ENCODE measurements at places on chromosomes 13 and 19.

GRCh38 chr19:45170146-45171106, 7.6 kb downstream of the TRAPPC6A start:
- no peak for DNase-seq

DNA sequence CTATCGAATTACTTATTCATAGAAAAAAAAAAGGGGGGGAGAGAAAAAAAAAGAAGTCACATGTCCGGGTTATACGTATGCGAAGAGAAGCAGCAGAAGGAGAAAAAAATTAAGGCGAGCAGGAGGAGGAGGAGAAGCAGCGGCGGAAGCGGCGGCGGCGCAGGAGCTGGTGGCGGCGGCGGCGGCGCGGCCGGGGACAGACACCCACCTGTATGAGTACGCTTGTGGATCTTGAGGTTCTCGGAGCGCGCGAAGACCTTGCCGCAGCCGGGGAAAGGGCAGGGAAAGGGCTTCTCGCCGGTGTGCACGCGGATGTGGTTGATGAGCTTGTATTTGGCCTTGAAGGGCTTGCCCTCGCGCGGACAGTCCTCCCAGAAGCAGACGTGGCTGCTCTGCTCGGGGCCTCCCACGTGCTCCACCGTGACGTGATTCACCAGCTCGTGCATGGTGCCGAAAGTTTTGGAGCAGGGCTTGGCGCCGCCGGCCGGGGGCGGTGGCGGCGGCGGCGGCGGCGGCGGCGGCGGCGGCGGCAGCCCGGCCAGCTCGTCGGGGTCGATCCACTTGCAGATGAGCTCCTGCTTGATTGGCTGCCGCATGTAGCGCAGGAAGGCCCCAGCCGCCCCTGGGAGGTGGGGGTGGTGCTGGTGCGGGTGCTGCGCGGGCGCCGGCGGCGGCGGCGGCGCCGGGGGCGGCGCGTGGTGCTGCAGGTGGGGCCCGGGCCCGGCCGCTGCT, 1.5 kb downstream of the ZIC5 start:
- peak; percentile 36 for DNase-seq

DNA sequence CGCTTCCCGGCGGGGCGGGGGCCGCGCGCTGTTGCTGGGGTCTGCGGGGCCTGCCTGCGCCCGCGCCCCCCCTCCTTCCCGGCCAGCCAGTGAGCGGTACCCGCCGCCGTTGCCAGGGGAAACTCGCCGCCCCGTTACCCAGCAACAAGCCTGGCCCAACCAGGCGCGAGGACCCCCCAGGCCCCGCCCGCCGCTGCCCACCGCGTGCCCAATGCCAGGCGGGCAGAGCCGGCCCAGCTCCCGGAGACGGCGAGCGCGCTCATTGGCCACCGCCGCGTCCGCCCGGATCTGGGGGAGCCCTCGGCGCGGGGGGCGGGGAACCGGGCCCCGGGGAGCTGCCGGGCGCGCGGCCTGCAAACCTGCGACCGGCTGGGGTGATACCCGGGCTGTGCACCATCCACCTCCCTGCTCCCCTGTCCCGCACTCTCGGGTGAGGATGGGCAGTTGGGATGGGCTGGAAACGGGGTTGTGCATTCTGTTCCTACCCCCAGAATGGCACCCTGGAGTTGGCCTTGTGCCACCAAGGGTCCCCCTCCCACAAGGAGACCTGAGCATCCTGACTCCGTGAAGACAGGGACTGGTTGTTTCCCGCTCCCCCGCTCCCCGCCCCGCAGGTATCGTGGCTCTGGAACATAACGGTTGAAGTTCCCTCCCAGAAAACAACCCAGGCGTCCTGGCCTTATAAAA, 8.8 kb upstream of the BBC3 start:
- peak; percentile 72 for DNase-seq

DNA sequence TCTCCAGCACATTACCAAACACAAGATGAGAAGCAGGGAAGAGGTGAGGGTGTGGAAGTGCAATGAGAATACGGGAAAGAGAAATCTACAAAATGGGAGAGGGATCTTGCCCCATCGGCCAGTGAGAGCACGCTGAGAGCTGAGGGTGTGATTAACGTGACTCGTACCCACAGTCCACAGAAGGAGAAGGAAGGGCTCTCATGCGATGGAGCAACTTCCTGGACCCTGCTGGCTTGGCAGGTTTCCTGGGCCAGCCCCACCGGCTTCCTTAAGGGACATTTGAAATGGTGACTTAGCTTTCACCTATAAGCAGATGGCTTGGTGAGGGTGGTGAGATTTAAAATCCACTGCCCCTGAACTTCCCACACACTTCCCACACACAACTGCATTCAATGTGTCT, 740.1 kb downstream of the UQCRFS1 start:
- DNase-seq, result no peak

DNA sequence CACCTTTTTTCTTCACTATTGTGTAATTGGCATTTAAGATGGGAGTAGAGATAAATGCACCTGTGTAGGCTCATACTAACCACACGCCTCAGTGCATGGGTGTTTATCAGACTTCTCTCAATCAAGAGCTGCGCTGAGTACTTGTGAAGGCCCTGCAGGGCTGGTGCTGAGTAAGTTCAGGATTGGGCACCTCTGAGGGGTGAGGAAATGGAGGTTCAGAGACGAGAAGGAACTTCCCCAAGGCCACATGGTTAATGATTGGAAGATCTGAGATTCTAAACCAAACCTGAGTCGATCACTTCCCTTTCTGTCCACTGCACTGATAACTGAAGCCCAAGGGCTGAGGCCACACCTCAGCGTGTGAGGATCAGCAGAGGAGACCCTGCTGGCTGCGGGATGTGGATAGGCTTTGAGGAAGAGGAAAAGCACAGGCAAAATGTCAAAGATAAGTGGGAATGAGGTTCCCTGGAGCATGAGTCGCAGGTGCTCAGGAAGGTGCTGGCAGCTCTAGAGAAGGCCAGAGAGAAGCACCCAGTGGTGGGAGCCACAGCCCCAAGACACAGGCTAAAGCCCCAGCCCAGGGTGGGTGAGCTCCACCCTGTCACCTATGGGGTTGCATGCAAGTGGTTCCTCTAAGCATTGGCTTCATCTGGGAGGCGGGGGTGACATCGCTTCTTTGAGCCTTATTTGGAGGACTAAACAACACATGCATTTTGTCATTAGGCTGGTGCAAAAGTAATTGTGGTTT, 32.3 kb upstream of the GJB6 start:
- DNase-seq, result no peak

DNA sequence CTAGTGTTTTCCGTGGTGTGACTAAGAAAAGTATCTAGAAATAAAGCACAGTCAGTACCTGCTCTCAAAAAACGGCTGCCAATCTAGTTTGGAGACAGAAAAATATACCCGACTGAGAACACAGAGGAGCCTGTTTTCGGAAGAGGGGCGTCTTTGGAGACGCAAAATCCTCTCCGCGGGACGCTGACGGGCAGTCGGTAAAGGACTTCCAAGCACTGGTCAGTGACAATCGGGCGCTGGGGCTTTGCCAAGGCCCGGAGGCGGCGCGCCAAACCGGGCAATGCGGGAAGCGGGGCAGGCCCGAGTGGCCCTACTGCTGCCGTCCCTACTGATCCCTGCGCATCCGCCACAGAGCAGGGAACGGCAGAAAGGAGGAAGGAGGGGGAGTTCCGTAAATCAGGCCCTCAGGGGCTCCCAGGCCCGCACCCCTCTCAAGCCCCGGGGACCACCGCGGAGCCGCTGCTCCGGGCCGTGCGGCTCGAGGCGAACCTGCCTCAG, 588 bp upstream of the DPY19L3 start:
- DNase-seq, result no peak

- no peak for DNase-seq
Observed at GRCh38 chr13:59488436-59488835, 675.3 kb downstream of the DIAPH3 start.

DNA sequence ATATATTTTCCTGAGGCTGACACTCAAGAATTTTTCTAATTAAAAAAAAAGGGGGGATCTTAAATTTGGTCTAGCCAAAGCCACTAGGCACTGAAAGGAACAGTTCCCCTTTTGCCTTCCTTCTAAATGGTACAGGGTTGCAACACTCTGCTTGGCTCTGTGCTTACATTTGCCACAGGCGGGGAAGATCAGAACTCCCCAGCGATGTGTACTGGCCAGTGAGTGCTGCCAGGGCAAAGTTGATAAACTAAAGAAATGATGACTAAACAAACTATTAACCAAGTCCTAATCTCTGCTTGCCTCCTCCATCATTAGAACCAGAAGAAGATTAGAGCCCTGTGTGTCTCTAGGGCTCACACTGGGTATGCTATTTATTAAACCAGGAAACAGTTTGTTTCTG, 75.3 kb upstream of the SCEL start:
- no peak for DNase-seq

DNA sequence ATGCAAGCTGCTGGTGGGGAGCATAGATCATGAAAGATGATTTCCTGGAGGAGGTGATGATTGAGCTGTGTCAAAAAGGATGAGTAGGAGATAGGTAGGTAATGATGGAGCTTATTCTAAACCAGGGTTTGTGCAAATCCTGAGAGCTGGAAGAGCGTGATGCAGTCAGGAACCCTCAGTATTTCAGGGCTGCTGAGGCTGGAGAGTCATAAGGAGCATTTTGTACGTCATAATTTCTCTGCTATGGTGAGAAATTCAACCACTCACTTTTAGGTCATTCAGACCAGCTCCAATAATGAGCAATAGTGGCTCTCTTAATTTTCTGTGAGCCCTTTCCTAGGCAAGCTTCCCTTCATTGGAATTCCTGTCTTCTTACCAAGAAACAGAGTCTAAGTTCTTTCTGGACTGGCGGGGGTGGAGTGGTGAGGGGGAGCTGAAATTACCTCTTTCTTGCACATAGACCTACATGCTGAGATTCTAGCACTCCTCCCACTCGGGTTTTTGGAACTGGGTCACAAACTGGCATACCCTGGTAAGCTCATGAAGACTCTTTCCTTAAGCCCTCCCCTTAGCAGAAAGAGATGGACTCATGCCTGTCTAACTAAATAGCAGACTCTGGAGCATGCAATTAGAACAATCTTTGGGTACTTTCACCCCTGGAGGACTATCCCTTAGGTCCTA, 62.2 kb upstream of the MYCBP2 start:
- DNase-seq, result no peak

DNA sequence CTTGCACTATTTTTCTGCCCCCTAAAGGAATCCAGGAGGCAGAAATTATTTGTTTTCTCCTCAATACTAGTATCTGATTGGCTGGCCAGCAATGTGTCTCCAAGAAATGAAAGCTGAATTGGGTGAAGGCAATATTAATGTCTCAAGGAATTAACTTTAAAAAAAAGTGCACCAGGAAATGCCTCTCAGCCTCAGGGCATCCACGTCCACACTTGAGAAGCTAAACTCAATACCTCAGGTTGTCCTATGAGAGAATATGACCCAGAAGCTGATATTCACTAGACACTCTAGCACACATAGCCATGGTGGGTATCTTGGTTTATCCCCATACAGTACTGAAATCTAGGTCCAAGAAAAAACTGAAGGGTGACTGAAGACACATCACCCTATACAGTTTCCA, 2.1 kb downstream of the ZNF91 start:
- no peak for DNase-seq

- DNase-seq, result peak; percentile 74
Observed at GRCh38 chr19:45779231-45780145, 2.8 kb downstream of the DMPK start.

DNA sequence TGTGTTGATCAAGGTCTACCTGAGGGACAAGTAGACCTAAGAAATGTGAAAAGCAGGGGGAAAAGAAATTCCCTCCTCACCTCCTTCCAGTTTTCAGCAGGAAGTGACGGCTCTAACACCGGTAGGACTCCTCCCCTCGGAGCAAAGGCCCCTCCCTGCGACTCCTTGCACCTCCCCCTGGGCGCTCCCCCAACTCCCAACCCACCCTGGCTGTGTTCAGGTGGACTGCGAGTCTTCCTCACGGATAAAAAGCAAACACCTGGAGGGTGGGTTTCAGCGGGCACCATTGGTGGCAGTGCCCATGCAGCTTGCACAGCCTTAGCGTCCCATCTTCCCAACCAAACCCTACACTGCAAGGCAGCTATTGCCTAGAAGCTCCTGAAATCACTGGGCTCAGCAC, 124.5 kb downstream of the COL4A1 start:
- DNase-seq, result no peak

GRCh38 chr13:87680298-87680697, 9.1 kb downstream of the SLITRK5 start:
- no peak for DNase-seq

DNA sequence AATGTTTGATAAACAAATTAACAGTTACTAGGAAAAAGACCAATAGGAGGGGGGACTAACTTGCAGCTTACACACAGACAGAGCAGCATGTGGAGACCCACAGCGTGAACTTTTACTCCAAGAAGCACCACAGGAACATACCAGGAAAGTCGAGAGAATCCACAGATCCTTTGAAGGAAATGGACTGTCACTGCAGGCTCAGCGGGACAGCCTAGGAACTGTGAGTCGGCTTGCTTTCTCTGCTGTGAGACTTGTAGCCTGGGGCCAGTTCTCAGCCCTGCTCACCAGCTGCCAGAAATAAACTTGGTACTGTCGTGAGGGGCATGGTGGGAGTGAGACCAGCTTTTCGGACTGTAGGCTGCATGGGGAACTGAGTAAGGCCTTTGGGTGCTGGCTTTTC, 1211.5 kb downstream of the PCDH17 start:
- DNase-seq, result no peak

DNA sequence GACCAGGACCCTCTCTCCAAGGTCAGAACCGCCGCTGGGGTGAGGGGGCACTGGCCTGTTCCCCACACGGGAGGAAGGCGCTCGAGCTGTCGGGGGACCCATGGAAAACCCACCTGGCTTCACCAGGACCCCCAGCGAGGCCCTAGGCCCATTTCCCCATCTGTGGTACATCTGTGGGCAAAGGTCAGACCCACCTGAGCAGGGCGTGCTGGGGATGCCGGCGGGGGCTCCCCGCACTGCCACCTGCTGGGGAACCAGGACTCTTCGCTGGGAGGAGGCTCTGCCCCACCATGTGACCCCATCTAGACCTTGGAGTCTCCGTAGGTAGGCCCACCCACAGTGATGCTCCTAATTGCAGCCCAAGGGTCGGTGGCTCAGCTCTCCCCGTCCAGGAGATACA, 511 bp downstream of the WDR88 start:
- DNase-seq, result no peak

GRCh38 chr19:1312767-1313694, 27.4 kb downstream of the EFNA2 start:
- no peak for DNase-seq
